GM06990 (cell line): ENCODE measurements at places on chromosomes 16 and 17.
A peak's percentile ranks its signal among the peaks of the same experiment; 100 is the strongest.

DNA sequence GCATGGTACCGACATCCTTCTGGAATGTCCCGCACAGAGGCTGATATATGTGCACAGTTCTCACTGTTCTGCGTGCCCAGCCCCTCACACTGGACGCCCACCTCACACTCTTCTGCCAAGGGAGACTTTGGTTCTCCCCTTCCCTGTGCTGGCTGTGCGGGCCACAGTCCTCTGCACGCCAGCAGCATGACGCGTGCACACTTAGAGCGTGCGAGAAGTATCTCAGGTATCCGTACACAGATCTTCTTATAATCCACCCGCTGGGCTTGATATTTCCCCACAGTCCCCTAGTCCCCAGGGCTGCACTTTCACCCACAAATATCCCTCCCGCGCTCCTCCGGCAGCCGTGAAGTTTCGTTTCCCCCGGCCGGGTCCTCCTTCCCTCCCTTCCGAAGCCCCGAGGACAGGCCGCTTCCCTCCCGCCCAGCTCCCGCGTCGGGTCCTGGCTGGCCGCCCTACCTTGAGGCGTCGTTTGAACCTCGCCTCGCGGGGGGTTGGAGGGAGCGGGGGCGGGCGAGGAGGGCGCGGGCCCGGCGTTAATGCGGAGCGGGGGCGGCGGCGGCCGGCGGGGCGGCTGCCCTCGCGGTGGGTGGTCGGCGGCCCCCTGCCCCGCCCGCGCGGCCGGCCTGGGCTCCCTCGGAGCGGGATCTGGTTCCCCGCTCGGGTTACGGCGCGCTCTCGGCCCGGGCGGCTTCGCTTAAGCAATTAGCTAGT, 5.0 kb upstream of the FOXF1 start:
- no peak for DNase-seq

- DNase-seq: peak; percentile 38
Observed at GRCh38 chr17:59361916-59362810, 30.7 kb downstream of the YPEL2 start.

GRCh38 chr17:17183744-17184143, 22.4 kb downstream of the PLD6 start:
- DNase-seq: no peak

- DNase-seq: no peak
Observed at GRCh38 chr17:7225711-7226331, 6.1 kb downstream of the ACADVL start.

DNA sequence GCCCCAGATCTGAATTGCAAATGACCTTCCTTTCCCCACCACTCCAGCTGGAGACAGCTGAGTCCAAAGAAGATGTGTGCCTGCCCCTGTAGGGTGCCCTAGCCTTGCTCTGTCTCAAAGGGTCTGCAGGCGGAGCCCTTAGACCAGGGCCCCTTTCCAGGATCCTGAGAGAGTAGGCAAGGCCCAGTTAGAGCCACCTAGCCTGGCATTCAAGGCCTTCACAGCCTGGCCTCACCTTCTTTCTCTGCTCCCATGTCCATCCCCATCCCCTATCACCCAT, 66.6 kb upstream of the LHX1 start:
- no peak for DNase-seq

DNA sequence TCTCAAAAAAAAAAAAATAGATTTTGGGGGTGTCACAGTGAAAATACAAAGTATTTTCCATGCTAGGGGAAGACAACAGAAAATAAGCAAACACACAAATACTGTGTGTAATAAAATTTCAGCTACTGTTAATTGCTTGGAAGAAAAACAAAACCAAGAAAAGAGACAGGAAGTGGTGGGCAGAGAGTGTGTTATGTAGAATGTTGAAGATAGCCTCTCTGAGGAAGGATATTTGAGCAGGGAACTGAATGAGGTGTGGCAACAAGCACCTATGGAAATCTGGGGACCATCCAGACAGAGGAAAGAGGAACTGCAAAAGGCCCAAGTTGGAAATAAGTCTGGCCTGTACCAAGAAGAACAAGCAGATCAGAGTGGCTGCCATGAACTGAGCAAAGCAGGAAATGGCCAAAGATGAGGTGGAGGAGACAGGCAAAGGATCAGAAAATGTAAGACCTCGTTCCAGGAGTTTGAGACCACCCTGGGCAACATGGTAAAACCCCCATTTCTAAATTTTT, 7.8 kb upstream of the USP31 start:
- no peak for DNase-seq

- no peak for DNase-seq
Observed at GRCh38 chr16:27202923-27203506, 311 bp upstream of the KDM8 start.

- DNase-seq: no peak
Observed at GRCh38 chr16:4325253-4325758, 9.4 kb downstream of the GLIS2 start.

DNA sequence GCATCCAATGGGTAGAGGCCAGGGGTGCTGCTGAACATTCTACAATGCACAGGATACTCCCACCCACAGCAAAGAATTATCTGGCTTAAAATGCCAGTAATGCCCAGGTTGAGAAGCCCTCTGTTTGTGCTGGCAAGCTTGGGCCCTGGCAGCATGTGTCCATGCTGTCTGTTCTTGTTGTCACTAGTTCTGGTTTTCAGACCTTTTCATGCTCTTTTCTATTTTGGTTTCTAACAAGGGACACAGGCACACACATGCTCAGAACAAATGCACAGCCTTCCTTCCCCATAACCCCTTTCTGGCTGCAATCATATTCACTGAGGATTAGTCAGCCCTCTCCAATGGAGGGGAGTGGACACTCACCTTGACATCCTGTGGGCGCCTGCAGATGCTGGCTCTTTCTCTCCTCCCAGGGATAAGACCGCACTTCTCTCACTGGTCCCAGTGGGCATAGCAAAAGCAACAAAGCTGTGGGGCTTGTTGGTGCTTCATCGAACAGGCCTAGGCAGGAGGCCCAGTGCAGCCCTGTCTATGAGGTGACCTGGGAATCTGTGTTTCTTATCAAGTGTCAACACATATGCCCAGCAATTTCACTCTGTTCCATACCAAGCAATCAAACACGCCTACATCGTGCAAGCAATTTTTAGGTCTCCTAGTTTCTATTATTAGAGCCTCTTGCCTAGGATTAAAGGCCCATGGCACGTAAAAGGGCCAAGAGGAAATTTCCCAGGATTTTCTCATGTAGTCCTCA, 271.1 kb upstream of the CCL2 start:
- DNase-seq: no peak

DNA sequence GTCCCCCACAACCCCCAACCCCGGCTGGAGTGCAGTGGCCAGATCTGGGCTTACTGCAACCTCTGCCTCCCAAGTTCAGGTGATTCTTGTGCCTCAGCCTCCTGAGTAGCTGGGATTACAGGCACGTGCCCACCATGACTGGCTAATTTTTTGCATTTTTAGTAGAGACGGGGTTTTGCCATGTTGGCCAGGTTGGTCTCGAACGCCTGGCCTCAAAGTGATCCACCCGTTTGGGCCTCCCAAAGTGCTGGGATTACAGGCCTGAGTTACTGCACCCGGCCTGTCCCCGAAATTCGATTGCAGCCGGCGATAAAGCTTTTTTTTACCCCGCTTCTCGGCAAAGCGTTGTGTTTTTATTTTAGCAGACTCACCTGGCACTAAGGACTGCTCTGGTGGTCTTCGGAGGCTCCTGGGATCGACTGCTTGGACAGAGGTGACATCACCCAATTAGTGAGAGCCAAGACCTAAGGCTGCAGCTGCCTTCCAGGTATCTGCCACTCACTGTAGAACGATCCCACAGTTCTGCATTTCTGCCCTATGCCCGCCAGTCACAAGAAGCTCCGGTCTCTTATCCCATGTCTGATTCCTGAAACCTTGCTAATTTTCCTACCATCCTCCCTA, 82.2 kb upstream of the ARL4D start:
- no peak for DNase-seq

GRCh38 chr16:7577588-7577987, 244.9 kb downstream of the RBFOX1 start:
- DNase-seq: no peak

- no peak for DNase-seq
Observed at GRCh38 chr16:66525396-66526180, 24.3 kb downstream of the TK2 start.

GRCh38 chr17:81341516-81342268, 46.6 kb upstream of the SLC38A10 start:
- DNase-seq: no peak

- DNase-seq: no peak
Observed at GRCh38 chr17:55660178-55660886, 62.3 kb downstream of the TMEM100 start.

GRCh38 chr16:65875381-65876055, 491.0 kb upstream of the CDH5 start:
- no peak for DNase-seq

GRCh38 chr17:31792007-31792585, 66.9 kb downstream of the COPRS start:
- no peak for DNase-seq

DNA sequence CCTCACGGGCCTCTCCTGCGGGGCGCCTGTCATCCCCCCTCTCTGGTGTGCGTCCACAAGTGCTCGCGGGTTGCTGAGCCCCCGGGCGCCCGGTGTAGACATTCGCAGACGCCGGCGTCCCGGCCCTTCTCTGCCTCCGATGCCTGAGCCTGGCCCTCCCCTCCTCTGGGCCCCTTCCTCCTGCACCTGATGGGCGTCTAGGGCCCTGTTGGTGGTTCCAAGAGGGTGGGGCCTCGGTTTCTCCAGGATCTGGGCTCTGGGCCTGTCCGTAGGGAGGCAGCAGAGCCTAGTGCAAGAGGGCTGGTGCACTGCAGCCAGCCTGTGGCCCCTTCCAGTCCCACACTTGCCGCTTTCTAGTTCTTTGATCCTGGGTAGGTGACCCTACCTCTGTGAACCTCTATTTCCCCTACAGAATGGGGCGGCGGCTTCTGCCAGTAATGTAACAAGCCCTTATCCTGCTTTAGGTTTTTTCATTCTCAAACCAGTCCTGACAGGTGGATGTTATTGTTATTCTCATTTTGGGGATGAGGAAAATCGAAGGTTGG, 623 bp downstream of the E4F1 start:
- no peak for DNase-seq

DNA sequence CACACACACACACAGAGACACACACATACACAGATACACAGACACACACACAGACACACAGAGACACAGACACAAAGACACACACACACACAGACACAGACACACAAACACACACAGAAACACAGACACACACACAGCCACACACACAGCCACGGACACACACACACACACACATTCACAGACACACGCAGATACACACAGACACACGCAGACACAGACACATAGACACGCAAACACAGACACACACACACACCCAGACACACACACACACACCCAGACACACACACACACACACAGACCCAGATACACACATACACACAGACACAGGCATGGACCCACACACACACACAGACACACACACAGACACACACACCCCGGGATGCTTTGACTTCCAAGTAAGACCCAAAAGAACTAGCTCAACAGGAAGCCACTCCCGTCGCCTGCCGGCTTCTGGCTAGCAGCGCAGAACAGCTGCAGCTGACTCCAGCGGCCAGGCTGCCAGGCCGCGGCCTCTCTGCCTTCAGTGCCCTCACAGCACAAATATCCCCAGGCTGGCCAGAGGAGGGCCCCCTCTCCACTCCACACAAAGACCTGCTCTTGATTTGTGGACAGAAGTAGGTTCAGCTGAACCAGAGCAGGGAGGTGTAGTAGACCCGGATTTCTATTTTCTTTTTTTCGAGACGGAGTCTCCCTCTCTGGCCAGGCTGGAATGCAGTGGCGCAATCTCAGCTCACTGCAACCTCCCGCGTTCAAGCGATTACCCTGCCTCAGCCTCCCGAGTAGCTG, 6.0 kb upstream of the CHRNE start:
- DNase-seq: peak; percentile 79

DNA sequence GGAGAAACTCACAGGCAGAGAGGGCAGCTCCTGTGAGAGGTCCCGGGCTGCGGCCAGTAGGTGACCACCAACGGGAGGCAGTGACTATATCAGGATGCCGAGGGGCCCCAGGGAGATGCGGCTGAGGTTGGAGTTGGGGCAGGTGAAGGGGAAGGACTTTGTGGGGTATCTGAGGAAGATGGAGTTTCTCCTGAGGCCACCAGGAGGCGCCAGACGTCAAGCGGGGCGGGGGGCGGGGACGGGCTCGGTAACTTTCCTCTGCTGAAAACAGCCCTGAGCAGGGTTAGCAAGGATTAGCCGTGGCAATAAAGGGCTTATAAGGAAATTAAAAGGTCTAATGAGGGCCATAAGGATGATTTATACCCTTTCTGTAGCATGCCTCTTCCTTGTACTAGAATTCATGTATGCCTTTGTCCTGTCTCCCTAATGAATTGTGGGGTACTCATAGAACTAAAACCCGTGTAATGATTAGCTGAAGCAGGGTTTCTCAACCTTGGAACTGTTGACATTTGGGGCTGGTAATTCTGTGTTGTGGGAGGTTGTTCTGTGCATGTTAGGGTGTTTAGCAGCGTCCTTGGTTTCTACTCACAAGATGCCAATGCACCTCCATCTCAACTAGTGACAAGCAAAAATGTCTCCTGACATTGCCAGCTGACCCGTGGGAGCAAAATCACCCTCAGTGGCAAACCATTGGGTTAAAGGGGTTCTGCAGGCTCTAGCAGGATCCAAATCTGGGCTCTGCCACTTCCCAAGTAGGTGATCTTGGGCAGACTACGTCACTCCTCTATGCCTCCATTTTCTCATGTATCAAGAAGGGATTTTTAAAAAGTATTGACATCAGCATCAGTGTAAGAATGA, 74.8 kb upstream of the GRIN2A start:
- DNase-seq: peak; percentile 61

- no peak for DNase-seq
Observed at GRCh38 chr17:6507535-6507934, 48.8 kb downstream of the PITPNM3 start.

DNA sequence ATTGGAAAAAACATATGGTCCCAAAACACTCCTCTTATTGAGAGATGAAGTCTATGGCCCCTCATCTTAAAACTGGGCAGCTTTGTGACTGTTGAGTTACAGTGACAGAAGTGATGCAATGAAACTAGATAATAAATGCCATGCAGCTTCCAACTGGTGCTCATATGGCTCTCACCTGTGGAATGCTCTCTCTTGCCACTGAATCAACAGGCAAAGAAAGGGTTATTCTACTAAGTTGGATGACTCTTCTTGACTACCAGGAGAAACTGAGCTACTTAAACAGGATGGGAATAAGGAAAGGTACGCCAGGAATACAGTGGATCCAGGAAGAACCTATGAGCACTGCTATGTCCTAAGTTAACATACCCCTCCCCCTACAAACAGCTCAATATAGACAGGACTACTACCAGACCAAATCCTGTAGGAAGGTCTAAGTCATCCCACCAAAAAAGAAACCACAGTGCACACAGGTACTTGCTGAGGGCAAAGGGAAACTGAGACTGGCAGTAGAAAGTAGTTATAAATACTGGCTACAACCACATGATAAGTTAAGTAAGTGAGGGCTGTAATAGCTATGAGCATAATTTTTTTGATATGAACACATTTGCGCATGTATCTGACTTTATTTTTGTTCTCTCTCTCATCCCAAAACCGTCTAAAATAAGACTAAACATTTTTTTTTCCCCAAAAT, 398.5 kb downstream of the ZFHX3 start:
- DNase-seq: no peak

GRCh38 chr17:77684803-77685798, 273.4 kb upstream of the TNRC6C start:
- no peak for DNase-seq

GRCh38 chr17:48577946-48578615, at the start of gene HOXB4:
TSS of gene HOXB4 (minus strand) at chr17:48578350. CDS start at chr17:48578319, 31 bp downstream.
- peak; percentile 68 for DNase-seq

GRCh38 chr17:61251939-61252865, 147.4 kb upstream of the TBX2 start:
- no peak for DNase-seq
